ENCODE measurements at places on chromosomes 11 and 22.
A peak's percentile ranks its signal among the peaks of the same experiment; 100 is the strongest.

DNA sequence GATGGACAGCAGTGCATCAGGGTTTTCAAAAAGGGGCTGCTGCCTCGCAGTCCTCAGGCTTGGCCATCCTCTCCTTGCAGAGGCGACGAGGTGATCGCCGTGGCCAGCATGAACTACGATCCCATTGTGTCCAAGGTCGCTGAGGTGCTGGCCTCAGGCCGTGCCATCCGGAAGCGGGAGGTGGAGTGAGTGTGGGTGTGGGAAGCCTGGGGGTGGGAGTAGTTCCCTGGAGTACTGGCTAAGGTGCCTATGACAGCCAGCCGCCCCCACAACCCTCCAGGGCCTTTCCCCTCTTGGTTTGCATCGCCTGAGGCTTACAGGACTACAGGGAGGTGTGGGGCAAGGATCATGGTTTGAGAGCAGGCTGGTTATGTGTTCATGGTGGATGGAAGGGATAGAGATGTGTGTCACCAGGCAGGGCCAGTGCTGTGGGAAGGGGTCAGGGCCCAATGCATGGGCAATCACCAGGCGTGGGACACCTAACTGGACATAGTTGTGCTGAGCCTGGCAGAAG is 2.1 kb upstream of the LZTR1 start:
- no peak for DNase-seq

DNA sequence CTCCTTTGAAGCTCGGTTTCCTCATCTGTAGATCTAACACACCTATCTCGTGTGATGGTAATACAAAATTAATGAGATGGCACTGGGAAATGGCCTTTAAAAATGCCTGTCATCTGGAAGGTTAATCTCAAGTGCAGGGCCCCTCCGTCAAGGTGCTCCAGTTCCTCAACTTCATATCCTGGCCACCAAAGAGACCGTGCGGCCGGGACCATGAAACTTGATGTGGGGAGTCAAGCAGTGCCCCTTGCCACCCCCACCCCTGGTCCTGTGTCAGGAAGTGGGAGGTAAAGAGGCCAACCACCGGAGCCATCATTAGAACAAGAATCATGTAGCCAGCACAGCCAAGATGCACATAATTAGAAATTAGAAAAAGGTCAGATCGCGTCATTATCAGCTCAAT is 108.2 kb downstream of the FEZ1 start:
- no peak for DNase-seq

DNA sequence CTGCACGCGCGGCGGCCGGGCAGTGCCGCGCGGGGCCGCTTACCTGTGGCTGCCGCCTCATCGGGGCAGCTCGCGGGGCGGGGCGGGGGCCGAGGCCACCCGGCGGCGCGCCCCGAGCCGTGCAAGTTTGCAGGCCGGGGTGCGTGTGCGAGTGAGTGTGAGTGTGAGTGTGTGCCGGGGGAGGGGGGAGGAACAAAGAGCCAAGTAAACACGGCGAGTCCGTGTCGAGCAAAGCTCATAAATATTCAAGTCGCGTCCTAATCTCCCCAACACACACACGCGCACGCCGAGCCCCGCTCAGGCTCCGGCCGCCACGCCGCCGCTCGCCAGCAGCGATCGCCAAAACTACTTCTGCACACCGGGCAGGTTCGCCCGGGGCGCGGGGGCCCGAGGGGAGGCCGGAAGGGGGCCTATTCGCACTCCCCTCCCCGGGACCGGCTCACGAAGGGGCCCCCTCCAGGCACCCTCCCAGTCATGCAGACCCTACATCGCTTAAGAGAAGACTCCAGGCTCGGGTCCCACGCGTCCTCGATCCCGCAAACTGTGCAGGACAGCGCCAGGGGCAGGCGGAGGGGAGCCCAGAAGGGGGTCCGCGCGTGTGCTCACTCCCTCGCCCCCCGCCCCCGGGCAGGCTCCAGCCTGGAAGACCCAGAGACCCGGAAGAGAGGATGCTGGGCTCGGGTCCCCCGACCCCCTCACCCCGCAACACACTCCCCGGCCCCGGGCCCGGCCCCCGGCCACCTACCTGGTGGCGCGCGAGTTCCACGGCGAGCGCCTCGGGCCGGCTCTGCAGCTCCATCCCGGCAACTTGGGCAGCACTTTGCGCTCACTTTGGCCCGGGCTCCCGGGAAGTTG is 827 bp downstream of the PHF21B start:
- DNase-seq = no peak

GRCh38 chr22:17140022-17140421 is 18.9 kb upstream of the TMEM121B start:
- DNase-seq = no peak

DNA sequence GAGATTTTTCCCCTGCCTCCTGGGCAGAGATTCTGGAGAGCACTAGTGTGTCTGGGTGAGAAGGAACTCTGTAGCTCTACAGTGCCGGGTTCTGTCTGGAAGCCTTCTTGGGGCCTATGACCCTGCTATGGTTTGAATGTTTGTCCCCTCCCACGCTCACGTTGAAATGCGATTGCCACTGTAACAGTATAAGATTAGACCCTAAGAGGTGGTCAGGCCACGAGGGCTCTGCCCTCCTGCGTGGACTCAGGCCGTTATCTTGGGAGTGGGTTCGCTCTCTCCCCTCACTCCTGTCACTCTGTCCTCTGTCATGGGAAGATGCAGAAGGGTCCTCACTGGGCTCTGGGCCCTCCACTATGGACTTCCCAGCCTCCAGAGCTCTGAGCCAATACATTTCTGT is 3.5 kb downstream of the AP5B1 start:
- DNase-seq = no peak

- DNase-seq = no peak
Observed at GRCh38 chr11:96292291-96293010, 50.5 kb downstream of the MAML2 start.

DNA sequence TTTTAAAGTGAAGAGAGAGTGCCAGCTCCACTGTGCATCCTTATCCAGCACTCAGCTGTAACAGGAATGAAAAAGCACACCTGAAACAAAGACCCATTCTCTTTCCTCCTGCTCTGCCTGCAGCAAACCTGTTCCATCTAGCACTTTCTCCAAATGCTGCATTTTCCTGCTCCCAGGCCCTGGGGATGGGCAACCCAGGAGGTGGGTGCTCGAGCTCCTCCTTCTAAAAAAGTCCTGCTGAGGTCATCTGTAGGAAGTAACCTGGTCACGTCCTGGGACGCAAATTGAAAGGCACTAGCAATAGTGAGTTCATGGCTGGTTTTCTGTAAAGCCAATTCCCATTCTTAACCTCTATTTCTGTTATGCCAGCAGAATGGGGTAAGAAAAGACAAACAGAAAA is 173.7 kb downstream of the MAML2 start:
- no peak for DNase-seq

DNA sequence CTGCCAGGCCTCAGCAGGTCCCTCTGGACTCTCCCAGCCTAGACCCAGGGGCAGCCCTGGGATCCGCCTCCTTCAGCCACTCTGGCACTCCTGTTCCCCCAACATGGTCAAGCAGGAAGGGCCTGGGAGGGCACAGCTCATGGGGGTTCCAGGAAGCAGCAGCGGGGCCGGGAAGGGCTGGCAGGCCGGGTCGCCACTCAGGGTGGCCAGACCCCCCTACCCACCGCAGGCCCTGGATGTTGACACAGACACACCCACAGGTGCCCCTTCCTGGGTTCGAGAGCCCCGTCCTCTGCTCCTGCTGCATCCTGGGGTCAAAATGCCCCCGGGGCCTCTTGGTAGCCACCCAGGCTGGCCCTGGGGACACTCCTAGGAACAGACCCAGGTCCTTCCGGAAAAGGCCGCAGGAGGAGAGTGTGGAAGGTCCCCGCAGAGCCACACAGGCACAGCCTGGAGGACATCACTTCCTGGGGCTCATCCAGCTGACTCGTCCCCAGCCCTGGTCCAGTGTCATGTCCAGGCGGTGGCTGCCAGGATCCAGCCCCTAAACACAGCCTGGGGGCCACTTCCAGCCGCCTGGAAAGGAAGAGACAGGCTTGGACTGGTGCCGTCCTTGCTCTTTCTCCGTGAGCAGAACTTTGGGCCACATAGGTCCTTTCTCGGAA is 6.8 kb upstream of the PIM3 start:
- no peak for DNase-seq

GRCh38 chr11:76371170-76371569 is 9.8 kb downstream of the THAP12 start:
- peak; percentile 58 for DNase-seq

- DNase-seq = no peak
Observed at GRCh38 chr22:23231471-23232093, 51.3 kb downstream of the BCR start.

GRCh38 chr11:16883174-16883573 is 131.0 kb downstream of the PLEKHA7 start:
- no peak for DNase-seq

DNA sequence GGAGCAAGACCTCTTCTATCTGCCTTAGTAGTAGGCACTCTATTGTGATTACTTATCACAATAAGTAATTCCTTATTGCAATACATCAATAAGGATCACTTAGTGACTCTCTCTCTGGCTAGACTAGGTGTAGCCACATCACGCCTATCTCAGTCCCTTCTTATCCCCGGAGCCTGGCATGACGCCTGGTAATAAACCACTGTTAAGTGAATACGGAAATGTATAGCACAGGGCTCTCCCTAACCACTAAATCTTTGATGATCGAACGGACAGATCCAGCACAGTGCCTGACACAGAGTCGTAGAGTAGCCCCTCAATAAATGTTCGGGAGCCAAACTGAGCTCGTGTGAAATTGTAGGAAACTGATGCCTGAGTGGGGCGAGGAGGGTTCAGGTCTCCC is 143.3 kb downstream of the FBXO7 start:
- no peak for DNase-seq

DNA sequence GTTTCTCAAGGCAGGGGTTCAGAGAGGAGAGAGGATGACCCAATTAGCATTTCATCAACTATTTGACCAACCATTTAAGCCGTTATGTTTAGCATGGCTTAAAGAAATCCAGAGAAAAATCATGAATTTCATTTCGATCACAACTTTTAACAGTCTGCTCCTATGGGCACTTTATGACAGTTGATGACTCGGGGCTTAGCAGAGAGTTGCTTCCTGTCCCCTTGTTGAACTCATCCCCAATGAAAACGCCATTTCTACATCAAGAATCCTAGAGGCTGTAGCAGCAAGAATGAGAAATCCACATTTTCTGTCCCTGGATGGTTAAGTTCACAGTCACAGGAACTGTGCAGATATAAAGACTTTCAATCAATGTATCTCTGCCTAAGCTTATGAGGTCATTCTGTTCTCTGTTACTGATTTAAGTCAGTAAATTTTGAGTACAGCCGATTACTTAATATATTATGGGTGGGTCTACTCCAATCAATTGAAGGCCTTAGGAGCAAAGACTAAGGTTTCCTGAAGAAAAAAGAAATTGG is 81.1 kb downstream of the BDNF start:
- no peak for DNase-seq
